ENCODE measurements at places on chromosomes 6 and 20. TPM values are rescaled to one million over a fixed set of nuclear protein-coding genes. Genes with fewer than 3 reads are reported as not detected.

The SLC18B1 gene
- 4.5 TPM for total RNA-seq

The DUSP15 gene
- not detected for total RNA-seq

The DZANK1 gene
- 1.6 TPM for total RNA-seq

The TRMT6 gene
- total RNA-seq, result 24.9 TPM

The ITPA gene
- total RNA-seq, result 56.2 TPM

The AGPAT4 gene
- total RNA-seq, result 5.6 TPM

The NRSN1 gene
- total RNA-seq, result not detected

The KCNK16 gene
- total RNA-seq, result not detected

GRCh38 chr20:41467690-41468089 is 101.1 kb upstream of the EMILIN3 start:
- DNase-seq, result no peak

DNA sequence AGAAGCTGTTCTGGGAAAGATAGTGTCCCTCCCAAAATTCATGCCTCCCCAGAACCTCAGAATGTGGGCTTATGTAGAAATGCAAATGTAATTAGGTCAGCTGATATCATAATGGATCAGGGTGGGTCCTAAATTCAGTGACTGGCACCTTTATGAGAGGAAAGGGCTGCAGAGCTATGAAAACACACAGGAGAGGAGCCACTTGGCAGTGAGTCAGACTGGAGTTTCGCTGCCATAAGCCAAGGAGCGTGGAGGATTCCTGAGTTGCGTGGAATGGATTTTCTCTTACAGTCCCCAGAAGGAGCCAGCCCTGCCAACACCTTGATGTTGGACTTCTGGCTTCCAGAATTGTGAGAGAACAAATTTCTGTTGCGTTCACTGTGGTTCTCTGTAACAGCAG is 249.8 kb upstream of the PMEPA1 start:
- no peak for DNase-seq

GRCh38 chr6:4979426-4979825 is 24.4 kb downstream of the RPP40 start:
- no peak for DNase-seq

- DNase-seq, result no peak
Measured at GRCh38 chr20:36541227-36541767, at the start of gene MYL9. TSS of gene MYL9 (plus strand) at chr20:36541519. CDS start at chr20:36544885, 3,366 bp downstream.

DNA sequence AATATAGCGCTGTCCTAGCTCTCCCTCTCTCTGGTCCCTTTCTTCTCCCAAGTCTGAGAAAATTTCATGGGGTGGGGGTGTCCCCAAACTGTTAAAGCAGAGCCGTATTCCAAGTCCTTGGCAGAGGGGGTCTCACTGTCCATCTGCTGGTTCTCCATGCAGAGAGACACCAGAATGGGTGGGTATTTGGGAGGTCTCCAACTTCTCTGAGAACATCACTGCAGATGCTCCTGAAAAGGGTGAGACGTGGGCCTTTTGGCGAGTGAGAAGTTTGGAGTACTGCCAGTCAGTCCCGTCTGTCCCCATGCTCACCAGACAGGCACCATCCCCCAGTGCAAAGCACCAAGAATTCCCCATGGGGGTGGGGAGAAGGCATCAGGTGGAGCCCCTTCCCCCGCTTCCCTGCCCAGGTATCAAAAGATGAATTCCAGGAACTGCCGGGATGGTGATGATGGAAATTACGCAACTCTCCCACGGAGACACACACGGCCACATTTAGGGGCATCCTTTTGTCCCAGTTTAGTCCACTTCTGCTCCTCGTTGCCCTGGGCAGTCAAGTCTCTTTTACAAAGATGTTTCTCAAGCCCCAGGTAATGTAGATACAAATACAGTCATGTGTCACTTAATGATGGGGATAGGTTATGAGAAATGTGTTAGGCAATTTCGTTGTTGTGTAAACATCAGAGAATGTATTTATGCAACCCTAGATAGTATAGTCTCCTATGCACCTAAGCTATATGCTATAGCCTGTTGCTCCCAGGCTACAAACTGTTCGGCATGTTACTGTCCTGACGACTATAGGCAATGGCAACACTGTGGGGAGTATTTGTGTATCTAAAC is 73.4 kb upstream of the SRSF6 start:
- no peak for DNase-seq
